Activated naive CD4-positive, alpha-beta T cell treated with anti-CD3 and anti-CD28 coated beads, Interleukin-2, amount 50 U/mL, for 72 hours (primary cell): ENCODE measurements at places on chromosomes 11 and 22. TPM values are rescaled to one million over a fixed set of nuclear protein-coding genes. Genes with fewer than 3 reads are reported as not detected.

- DNase-seq, result no peak
Measured at GRCh38 chr11:9875399-9875798, 211.5 kb downstream of the SWAP70 start.

DNA sequence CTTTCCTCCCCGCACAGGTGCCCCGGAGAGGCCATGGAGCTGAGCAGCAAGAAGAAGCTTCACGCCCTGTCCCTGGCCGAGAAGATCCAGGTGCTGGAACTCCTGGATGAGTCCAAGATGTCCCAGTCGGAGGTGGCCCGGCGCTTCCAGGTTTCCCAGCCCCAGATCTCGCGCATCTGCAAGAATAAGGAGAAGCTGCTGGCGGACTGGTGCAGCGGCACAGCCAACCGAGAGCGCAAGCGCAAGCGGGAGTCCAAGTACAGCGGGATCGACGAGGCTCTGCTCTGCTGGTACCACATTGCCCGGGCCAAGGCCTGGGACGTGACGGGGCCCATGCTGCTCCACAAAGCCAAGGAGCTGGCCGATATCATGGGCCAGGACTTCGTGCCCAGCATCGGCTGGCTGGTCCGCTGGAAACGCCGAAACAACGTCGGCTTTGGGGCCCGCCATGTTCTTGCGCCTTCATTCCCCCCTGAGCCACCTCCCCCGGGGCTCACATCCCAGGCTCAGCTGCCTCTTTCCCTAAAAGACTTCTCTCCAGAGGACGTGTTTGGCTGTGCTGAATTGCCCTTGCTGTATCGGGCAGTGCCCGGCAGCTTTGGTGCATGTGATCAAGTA lies 1.3 kb downstream of the TIGD3 start:
- no peak for DNase-seq

- DNase-seq, result no peak
Measured at GRCh38 chr11:64539711-64540427, 51.2 kb upstream of the SLC22A12 start.

DNA sequence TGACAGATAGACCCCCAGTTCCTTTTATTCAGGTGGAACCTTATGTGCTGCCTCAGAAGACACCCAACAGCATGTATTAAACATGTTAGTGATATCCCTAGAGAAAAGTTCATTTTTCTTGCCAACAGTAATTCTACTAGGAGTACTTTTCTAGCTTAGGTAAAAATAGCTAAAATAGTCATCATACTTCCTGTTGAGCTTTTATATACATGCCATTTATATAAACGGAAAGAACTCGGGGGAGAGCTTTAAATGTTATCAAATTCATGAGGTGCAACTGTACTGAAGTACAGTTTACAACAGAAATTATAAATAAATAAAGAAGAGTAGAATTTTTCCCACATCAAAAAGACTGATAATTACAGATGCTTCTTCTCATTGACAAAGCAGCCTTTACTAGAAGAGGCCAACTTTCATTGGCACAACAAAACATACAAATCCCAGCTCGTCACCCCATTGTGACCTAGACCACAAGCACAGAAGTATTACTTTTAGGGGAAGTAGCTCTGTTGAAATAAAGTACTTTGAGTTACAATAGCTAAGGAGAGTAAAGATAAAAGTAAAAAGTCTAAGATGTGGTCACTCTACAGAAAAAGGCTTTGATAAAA lies 59.1 kb upstream of the POU2AF2 start:
- no peak for DNase-seq

DNA sequence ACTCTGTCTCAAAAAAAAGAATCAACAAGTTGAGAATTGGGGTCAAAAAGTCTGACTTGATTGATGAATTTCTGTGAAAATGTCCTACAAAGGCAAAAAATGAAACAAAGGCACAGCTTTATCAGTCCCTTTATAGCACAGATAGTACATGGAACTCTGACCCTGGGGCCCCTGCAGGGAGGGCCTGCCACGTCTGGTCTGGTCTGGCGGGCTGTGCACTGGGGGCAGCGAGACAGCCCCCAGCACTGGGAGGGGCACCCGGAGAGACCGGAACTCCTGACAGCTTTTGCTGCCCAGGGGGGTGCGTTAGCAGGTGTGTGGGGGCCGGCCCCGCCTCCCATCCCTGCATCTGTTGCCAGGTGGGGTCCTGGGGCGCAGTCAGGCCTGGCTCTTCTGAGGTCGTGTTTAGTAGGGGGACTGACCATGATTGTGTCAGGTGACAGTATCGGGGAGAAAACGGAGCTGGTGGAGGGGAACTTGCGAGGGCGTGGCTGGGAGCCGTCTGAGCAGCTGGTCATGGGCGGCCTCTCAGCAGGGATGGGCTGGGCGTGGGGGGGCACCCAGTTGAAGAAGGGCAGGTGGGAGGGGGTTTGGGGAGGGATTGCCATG lies 51.7 kb downstream of the GRAMD4 start:
- no peak for DNase-seq

CNTN5 gene
- not detected for total RNA-seq
